ENCODE measurements at places on chromosomes 5 and 9.

DNA sequence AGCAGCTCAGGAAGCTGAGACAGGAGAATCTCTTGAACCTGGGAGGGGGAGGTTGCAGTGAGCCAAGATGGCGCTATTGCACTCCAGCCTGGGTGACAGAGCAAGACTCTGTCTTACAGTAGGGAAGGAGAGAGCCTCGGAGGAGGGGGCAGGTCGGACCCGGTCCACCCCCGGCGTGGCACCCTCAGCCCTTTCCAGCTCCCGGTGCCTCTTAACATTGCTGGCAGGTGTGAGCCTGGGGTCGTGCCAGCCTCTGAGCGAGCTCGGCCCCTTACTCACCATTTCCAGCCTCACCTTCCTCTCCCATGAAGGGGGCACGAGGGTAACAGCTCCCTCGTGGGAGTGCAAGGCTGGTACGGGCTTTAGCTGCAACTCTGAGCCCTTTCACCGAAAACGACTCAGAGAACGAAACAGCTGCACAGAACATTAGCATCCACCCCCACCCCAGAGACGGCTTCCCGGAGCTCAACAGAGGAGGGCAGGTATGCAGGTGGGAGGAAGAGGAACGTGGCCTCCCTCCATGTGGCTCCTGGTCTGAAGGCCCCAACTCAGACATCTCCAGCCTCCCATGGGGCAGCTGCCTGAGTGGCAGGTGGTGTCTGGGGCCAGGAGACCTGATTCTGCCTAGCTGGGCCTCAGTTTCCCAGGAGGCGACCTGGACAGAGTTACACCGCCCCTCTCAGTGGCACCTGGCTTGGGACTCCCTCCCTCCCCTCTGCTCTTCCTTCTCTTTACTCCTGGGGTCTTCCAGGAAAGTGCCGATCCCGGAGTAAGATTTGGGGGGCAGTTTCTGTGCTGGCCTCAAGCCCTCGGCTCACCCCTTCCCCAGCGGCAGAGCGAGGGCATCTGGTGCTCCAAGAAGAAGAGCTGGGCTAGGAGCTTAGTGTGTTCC, 28.5 kb upstream of the ABO start:
- no peak for DNase-seq

DNA sequence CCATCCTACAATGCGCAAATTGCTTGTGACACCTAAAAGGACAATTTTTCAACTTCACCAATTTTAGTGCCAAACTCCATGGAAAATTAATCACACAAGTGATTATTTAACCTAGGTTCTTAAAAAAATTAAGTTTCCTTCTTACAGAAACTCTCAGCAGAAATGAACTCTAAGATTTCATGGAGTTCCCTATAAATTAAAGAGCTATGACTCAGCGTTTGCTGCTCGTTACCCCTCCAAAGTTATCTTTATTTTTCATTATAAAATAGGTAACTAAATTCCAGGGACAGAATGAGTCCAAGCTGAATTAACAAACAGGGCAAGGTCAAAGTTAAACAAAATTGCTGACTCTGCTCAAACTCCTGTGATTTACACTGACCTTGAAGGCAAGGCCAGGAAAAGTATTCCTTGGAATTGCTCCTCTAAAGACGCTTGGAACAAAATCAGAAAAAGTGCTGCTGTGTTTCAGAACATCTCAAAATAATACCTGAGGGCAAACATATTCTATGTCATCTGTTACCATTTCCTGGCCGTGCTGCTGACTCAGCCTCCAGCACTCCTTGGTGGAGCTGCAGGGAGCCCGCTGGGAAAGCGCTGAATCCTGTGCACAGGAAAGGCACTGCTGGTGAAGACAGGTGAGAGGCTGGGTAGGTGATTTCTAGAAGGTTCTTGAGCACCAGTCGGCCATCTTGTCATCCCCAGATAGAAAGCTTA, 2.5 kb upstream of the CMBL start:
- DNase-seq: peak; percentile 39

DNA sequence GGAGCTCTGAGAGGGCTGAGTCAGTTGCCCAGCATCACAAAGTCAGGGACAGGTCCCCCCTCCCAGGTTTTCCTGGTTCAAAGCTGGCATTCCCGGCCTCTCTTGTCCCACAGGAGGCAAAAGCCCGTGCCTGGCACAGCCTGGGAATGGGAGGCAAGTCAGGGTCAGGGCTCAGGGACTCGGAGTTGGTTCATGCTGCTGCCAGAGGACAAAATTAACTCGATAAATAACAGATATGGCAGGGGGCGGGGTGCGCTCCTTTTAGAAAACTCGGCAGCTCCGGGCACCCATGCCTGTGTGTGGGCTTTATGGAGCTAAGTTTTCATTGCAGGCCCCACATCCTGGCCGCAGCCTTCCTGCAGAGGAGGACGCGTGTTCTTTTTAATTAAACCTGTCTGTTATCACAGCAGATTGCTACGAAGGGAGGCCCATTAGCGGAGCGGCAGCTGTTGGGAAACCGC, 62.8 kb upstream of the LMX1B start:
- DNase-seq: peak; percentile 4

- DNase-seq: no peak
These were observed 185.2 kb downstream of the HSPA4 start for GRCh38 chr5:133236976-133237375.

DNA sequence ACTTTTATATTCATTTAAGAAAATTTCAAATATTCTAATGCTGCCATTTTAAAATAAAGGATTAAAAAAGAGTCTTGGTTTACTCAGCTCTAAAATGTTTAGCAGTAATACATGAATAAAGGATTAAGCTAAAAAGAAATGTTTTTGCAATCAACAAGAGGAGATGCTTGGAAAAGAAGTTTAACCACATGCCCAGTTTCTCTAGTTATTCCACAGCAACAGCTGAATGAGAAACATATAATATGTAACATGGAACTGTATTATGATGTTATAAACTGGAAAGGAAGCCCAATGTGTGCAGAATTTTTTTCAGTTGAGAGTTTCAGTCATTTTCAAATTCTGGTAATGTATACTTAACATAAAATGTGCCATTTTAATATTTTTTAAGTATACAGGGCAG, 76.5 kb upstream of the ALDH1A1 start:
- DNase-seq: no peak

DNA sequence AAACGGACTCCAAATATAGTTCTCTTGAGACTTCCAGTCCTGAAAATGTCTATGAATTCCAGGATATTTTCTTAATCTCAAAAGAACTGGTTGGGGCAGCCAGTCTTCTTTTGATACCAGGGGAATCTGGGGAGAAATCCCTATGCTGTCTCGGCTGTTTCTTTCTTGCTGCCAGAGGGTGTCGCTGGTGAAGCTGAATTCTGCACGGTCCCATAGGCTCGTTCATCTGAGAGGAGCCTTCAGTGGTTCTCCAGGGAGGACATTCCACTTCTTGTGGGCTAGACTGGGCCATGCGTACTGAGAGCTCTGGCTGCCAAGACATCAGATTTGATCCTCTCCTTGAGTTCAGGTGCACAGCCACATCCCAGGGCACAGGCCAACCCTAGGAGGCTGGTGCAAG, 155.0 kb upstream of the CLINT1 start:
- peak; percentile 31 for DNase-seq

GRCh38 chr9:98428454-98428853, 173.0 kb upstream of the TBC1D2 start:
- no peak for DNase-seq

GRCh38 chr5:173573126-173573960, 43.1 kb downstream of the BOD1 start:
- peak; percentile 27 for DNase-seq

GRCh38 chr9:113912816-113913215, 36.7 kb downstream of the ZNF618 start:
- DNase-seq: no peak

DNA sequence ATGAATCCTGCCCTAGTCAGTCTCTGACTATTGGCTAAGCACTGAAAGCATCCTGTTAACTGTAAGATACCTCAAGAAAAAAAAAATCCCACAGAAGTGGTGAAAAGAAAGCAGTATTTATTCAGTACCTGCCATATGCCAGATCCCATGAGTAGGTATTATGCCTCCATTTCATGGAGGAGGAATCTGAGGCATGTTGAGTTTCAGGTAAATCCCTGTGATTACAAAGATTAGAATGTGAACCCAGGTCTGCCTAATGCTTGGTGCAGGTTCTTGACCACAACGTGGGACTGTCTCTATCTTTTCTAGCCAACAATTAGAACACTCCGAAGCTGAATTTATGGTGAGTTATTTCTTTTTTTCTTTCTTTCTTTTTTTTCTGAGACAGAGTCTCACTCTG, 30.9 kb downstream of the SH3RF2 start:
- DNase-seq: no peak

- no peak for DNase-seq
These were observed 593.5 kb downstream of the CETN3 start for GRCh38 chr5:89816038-89816437.

GRCh38 chr5:92886751-92887150, 694.3 kb downstream of the NR2F1-AS1 start:
- DNase-seq: no peak
